Muscle of leg (tissue), 16 donors: ENCODE measurements at places on chromosomes 11 and 22.
A peak's percentile ranks its signal among the peaks of the same experiment; 100 is the strongest.

DNA sequence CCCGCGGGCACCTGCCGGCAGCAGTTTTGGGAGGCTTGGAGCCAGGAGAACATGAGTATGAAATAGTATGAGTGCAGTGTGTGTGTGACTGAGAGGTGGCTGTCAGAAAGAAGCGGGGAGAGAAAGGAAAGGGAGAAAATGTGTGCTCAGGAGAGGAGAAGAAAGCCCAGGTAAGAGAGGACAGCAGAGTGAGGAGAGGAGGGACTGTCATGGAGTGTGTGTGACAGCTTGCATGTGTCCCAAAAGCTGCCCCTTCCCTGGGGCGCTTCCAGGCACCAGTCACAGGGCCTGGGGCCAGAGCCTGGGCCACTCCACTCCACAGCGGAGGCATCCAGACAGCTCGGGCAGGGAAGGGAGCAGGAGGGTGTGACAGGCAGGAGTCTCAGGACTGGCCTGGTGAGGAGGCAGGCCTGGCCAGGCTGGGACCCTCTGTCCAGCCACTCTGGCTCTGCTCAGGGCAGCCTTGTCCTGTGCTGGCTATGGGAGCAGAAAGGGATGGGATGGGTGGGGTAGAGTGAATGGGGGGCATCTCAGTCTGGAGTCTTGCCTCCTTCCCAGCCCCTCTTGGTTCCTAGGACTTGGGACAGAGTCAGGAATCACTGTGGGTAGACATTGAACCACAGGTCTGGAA lies 949 bp downstream of the MMP11 start:
- no peak for DNase-seq

GRCh38 chr11:67054836-67055523 lies 1.7 kb upstream of the RHOD start:
- peak; percentile 49 for DNase-seq

GRCh38 chr11:82763167-82763566 lies 29.5 kb upstream of the FAM181B start:
- no peak for DNase-seq

DNA sequence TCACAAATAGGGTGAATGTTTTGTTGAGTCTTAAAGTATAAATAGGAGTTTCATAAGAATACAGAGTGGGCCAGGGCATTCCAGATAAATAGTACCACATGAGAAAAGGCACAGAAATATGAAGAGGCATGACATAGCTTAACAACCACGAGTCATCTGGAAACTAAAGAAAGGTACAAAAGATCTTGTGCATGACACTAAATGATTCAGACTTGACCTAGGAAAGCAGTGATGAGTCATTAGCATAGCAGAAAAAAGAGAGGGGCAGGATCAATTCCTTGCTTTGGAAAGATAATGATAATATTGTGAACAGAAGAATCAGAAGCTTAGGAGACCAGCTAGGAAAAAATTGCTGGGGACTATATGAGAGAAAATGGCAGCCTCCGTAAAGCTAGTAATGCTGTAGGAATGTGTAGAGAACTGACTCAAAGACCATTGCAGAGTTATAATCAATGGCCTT lies 47.6 kb upstream of the FIBIN start:
- no peak for DNase-seq
